ENCODE measurements at places on chromosomes 5 and 9. TPM values are rescaled to one million over a fixed set of nuclear protein-coding genes. Genes with fewer than 3 reads are reported as not detected.
A peak's percentile ranks its signal among the peaks of the same experiment; 100 is the strongest.

DNA sequence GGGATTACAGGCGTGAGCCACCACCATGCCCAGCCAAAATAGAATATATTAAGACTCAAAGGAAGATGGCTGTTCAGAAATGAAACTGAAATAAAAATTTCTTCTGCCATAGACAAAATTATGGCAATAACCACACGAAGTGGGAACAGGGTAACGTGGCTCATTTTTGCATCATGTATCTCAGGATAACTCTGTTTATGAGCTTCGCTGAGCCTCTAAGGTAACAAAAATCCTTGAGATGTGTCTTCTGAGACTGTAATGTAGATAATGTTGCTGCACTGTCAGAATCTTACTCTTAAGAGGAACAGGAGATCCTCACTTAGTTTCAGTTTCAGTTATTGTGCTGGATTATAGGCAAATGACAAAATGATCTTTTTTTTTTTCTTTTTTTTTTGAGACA, 153.8 kb downstream of the GOLPH3 start:
- no peak for DNase-seq

The SPINK7 gene
- total RNA-seq = not detected

- DNase-seq = no peak
These were observed 47.8 kb upstream of the EQTN start for GRCh38 chr9:27344776-27345175.

DNA sequence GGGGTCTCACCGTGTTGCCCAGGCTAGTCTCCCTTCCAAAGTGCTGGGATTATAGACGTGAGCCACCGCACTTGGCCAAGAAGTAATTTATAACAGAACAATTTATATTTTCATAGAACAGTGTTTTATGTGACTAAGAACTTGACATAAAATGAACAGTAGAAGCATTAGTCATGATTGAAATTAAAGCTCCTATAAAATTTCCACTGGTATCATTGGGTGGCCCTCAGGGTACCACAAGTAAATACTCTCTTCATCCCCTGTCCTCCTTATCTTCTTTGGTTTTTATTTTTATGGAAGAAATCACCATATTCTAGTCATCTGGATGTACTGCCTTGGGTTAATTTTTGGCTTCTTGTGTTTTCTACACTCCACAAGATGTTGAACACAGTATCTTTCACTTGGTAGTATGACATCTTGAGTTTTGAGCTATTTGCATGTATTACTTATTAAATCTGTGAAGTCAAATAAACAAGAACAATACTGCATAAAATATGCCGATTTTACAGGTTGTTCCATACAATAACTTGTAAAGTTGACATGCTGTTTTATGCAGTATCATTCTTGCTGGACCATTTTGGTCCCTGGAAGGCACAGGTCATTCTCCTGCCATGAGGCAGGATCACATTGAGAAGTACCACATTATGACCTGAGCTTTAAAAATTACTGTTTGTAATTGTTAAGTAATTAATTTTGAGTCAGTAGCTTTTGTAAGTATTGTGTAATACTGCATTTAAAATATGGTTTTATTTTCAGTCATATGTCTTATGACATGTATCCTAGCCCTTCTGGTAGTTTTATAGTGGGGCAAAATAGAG, 24.4 kb downstream of the LMNB1 start:
- DNase-seq = no peak

GRCh38 chr5:72453246-72453775, 53.9 kb downstream of the ZNF366 start:
- DNase-seq = no peak

GRCh38 chr5:151157426-151158286, at the start of gene ANXA6:
ANXA6 (minus strand) TSS chr5:151157779; CDS start chr5:151147901, 9,878 bp downstream.
- peak; percentile 81 for DNase-seq

DNA sequence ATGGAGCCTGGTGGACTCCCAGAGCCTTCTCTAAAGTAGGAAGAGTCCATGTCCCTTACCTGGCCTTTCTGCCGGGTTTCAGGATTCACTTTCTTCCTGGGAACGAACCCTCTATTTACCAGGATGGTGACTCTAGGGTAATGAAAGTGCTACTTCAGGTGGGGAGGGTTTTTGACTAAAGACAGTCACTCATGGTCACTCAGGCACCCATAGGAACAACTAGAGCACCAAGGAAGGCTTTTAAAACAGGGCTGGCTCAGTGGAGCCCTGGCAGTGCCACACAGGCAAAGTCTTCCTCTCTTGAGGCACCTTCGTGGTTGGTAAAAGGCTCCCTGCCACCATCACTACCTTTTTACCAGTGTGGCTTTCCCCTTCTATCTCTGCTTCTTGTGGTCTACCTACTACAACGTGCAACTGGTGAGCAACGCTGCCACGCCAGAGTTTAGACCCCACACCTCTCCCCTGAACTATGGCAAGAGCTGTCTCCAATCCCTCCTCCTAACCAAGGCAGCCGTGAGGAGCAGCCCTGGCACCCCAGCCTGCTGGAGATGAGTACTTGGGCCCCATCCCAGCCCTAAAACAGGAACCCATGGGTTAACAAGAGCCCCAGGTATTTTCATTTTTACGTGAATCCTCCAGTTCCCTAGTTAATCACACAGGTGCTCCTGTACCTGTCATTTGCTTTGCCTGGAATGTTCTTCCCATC, 3.5 kb downstream of the SURF1 start:
- DNase-seq = no peak

- no peak for DNase-seq
These were observed 95.7 kb downstream of the NFIB start for GRCh38 chr9:14218253-14218652.

DNA sequence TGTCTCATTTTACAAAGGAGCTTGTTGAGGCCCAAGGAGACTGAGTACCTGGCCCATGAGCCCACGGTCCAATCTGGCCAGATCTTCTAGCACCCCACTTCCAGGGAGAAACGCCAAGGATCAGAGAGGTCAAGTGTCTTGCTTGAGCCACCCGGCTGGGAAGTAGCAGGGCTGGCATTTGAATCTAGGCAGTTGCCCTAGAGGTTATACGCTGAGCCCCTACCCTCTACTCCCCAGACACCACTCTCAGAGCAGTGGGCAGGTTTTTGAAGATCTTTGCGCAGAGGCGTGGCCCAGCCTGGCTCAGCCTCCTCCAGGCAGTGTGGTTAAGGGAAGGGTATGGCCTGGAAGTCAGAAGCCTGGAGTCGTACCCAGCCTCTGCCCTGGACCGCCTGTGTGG, 5.8 kb upstream of the NUP214 start:
- DNase-seq = no peak

- no peak for DNase-seq
These were observed 23.5 kb upstream of the SUSD1 start for GRCh38 chr9:112198646-112199045.

The RNF208 gene
- 0.82 TPM for total RNA-seq

DNA sequence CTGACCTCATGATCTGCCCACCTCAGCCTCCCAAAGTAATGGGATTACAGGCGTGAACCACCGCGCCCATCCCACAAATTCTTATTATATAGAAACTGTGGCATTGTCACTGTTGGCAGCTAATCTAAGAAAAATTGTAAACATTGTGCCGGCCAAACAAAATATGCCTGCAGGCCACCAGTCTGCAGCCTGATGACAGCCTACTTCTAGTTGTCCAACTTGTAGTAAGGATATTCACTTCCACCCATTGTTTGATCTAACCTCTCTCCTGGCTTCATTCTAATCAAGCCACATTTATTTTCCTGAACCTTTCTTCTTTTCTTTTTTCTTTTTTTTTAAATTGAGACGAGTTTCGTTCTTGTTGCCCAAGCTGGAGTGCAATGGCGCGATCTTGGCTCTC, 13.7 kb upstream of the TMED9 start:
- no peak for DNase-seq

The CKMT2 gene
- 0.82 TPM for total RNA-seq

DNA sequence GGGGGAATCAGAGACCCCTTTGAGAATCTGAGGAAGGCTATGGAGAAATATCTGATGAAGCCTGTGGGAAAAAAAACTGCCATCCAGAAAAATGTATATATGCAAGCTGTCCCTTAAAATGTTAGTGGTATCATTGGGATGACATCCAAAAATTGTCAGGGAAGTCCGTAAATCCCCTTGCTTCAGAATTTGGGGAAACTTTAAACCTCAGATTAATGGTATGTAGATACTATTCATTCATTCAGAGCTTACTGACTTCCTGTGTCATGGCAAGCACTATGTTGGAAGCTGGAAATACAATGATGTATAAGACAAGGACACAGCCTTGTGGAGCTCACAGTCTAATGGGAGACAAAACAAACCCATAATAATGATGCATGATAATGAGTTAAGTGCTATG, 10.9 kb upstream of the MOB3B start:
- DNase-seq = no peak

- no peak for DNase-seq
These were observed 84.7 kb downstream of the CMYA5 start for GRCh38 chr5:79774171-79774854.

DNA sequence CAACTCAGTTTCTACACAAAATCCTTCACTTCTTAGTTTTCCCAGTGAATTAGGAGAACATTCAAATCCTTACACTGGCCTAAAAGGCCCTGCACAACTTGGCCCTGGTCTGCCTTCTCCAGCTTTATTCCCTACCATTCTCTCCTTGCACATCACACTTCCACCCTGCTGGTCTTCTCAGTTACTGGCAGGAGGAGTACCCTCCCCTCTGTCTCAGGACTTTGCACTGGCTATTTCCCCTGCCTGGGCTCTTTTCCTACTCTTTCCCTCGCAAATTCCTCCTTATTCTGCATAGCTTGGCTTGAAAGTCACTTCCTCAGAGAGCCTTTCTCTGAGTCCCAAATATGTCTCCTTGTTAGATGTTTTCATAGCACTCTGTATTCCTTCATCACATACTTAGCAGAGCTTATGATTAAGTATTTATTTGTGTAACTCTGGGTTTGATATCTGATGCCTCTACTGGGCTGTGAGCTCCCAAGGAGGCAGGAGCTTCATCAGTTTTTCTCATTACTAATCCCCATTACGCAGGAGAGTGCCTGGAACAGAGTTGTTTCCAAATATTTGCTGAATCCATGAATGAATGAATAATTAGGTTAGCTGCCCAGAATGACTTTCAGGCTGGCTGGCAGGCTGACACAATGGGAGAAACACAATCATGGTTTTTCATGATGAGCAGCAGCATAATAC, 159.8 kb upstream of the KLF9 start:
- no peak for DNase-seq

DNA sequence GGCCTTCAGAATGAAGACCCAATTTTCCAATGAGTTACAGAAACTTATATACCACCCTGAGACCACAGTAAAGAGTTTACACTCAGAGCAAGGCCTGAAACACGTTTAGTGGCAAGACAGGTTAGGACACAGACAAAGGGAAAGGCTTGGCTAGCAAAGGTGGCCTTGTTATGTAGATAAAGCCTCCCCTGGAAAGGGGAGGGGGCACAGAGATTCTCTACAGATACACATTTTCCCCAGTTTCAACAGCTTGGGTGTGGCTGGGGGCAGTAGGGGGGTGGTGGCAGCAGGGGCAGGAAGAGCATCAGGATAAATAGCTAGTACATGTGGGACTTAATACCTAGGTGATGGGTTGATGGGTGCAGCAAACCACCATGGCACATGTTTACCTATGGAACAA, 51.9 kb upstream of the PPP1R2B start:
- DNase-seq = no peak

DNA sequence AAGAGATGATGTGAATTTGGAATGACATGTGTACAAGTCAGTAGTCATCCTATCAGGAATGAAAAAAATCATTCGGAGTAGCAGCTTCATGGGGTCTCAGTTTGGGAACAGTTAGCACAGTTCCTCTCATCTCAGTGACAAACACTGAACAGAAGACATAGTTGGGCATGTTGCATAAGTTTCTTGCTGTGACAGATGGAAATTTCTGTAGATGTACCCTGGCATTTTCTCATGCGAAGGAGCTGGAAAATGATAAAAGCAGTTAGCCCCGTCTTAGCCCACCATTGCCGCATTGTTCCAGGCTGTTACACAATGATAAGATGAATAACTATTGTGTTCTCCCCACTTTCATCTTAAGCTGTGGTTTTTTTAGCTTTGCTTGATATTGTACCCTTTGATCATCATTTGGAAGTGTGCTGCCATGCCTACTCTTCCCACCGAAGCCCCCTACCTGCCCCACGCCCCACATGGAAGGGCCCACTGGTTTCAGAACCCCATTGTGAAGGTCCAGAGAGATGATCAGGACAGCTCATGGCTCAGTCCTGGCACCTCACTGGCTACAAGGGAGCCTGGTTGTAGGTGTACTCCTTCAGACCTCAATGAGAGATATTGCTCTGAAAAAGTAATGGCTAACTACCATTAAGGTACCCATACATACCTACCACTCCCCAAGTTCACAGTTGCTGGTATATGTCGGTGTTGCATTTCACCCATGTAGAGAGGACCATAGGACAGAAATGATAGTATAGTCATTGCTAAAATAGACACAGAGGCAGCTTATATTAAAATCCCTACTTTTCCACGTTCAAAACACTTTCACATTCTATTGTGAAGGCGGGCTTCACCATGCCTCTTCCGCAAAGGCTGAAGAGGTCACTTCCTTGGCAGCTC, 38.8 kb downstream of the SFXN1 start:
- DNase-seq = no peak

DNA sequence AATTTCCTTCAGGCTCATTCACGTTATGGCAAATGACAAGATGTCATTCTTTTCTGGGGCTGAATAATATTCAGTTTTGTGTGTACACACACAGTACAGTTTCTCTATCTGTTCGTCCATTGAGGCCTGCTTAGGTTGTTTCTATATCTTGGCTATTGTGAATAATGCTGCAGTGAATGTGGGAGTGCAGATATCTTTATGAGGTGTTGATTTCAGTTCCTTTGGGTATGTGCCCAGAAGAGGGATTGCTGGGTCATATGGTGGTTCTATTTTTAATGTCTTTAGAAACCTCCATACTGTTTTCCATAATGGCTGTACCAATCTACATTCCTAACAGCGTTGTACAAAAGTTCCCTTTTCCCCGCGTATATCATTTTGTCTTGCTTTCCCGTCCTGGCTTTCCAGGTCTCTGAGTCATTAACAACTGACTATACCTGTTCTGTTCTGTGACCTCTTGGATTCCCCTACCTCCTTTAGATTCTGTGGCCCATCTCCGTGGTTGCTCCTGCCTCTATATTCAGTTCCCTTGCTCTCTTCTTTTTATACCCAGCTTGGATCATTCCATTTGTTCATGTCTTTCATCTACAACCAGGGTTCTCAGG, 6.8 kb downstream of the SNX30 start:
- DNase-seq = no peak

DNA sequence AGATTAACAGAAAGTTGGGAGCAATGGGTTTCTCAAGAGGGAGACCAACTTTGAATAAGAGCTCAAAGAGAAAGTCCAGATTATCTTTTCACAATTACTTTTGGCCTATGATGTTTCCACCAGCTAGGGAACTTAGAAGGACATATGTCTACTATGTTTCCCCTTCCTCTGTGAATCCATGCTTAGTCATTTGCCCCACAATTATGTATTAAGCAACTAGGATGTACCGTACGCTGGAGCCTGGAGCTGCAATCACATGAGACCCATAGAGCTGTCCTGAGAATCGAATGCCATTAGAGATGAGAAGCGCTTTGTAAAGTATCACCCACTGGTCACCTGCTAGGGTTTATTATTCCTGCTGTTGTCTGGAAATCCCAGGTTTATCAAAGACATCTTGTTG, 78.8 kb downstream of the PDE6A start:
- DNase-seq = no peak

GRCh38 chr5:148730270-148730669, 75.9 kb upstream of the HTR4 start:
- no peak for DNase-seq
